ENCODE measurements at places on chromosomes 13 and 19.

- DNase-seq: no peak
These were observed 2812.6 kb downstream of the PCDH9 start for GRCh38 chr13:64417581-64417980.

GRCh38 chr19:872266-872951 is 12.9 kb downstream of the CFD start:
- no peak for DNase-seq

GRCh38 chr13:51282322-51282721 is 57.2 kb upstream of the SERPINE3 start:
- DNase-seq: peak; percentile 23

DNA sequence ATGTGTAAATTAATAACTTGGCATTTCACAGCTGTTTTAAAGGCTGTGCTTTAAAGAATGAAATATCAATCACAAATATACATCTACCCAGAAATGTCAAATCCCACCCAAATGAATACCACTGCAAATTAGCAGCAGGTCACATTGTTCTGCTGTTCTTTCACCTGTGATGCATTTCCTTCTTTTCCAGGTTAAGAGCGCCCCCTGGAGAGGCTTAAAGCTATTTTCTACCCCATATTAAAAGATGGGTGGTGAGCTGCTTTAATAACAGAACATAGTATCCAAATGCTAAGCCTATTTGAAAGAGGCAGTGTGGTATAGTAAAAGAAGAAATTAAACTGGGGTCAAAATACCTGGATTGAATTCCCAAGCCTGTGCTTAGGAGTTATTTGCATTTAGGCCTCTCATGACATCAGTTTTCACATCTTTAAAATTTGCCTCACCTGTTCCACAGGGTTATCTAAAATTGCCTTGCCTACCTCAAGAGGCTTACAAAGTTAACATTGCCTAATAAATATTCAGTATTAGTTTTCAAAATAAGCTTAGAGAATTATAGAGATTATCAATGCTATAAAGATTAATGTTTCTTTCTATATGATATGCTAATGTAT is 396.9 kb upstream of the SLITRK5 start:
- peak; percentile 66 for DNase-seq

DNA sequence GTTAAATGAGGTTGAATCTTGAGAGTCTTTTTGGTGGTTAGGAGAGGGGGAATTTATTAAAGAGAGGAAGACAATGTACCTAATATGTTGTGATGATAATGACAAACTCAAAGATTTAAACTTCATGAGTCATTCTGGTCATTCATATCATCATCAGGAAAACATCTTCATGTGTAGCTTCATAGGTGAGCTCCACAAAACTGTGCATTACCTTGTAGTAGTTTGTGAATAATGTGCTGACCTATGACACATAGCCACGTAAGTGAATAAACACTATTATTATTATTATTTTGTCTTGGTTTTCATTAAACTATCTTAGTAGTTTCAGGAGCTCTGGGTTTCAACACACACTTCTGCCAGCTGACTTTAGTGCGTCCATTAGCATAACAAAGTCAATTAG is 997 bp upstream of the GPC6 start:
- no peak for DNase-seq

- peak; percentile 1 for DNase-seq
These were observed 129.5 kb downstream of the CYSLTR2 start for GRCh38 chr13:48783181-48783630.

DNA sequence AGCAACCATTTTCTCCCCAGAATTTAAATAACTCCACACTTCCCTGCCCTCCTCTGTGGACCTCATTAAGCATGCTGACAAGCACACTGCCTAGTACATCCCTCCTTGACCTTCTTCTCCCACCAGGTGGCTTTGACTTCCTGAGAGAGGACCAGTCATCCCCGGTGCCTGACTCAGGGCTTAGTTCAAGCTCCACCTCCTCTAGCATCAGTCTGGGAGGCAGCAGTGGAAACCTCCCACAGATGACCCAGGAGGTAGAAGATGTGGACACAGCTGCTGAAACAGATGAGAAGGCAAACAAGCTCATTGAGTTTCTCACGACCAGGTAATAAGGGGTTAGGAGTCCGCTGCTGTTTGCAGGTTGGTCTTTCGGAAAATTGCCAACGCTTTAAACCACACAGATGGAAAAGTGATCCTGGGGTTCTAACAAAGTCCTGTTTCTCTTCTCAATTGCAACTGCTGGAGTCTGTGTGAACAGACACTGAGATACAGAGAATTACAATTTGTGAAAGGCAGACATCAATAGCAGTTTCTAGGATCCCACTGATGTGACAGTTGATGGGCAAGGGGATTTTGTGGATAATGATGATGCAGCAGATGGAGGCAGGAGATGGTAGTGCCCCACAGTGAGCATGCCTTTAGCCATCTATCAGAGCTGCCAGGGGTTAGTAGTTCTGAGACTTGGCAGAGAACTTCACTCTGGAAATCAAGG is 86.7 kb downstream of the ZAR1L start:
- DNase-seq: no peak

DNA sequence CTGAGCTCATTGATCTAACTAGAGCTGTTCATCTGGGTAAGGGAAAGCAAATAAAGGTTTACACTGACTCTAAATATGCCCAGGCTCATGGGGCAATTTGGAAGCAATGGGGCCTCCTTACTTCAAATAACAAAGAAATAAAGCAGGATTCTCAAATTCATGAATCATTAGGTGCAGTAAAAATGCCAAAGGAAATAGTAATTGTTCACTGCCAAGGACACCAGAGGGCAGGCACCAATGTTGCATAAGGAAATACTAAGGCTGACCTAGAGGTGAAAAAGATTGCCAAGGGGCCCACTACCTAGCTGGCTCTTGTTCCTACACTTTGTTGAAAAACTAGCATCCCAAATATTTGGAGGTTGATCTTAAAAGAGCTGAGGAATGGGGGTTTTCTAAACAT is 1686.7 kb upstream of the MIR17HG start:
- DNase-seq: no peak

- no peak for DNase-seq
These were observed 542.1 kb downstream of the SLITRK1 start for GRCh38 chr13:83340170-83340569.

DNA sequence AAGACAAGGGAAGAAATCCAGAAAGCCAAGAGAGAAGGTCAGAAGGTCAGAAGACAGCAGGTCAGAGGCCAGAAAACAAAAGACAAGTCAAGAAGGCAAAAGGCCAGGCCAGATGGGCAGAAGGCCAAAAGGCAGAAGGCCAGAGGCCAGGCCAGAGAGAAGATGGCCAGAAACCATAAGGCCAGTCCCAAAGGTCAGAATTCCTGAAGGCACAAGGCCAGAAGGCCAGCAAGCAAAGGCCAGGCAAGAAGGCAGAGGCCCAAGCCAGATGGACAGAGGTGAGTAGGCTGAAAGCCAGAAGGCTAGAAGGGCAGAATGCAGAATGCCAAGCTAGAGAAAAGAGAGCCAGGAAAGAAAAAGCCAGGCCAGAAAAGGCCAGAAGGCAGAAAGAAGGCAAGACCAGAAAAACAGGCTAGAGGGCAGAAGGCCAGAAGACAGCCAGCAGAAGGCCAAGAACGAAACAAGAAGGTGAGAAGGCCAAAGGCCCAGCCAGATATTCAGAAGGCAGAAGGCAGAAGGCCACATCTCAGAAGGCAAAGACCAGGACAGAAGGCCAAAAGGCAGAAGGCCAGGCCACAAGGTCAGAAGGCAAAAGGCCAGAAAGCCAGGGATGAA is 186.3 kb downstream of the TUBA3C start:
- no peak for DNase-seq

DNA sequence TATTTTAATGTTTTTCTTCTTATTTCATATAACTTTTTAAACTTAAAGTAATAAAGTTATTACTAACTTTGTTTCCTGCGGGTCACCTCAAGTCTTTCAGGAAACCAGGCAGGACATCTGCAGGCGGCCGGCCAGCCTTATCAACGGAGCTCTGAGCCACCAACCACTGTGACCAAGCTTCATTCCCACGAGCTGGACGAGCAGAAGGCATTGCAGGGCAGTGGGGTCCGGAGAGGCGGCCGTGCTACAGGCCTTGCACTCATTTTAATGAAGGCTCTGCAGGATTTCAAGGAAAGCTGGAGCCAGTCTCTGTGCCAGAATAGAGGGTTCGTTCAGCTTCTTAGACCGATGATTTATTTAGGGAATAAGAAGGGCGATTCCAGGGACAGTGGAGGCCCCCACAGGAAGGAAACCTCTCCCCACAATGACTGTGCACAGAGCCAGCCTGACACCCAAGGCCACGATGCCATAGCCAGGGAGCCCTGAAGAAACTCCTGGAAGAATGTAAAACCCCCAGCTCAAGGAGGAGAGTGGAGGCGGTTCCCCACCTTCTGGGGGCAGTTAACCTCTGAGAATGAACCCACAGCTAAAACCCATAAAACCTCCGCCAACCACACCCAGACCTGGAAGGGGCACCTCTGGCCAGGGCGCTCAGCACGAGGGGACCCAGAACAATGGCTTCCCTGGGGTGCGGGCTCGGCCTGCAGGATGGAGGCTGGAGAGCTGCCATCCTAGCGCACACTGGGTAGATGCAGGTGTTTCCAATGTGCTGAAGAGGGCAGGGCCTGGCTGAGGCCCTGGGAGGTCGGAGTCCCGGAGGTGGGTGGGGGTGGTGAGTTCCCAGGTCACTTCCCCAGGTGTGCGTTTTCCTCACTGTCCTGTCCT is 75.0 kb downstream of the RASA3 start:
- peak; percentile 70 for DNase-seq

GRCh38 chr13:36850790-36851438 is 31.9 kb downstream of the RFXAP start:
- DNase-seq: peak; percentile 18

DNA sequence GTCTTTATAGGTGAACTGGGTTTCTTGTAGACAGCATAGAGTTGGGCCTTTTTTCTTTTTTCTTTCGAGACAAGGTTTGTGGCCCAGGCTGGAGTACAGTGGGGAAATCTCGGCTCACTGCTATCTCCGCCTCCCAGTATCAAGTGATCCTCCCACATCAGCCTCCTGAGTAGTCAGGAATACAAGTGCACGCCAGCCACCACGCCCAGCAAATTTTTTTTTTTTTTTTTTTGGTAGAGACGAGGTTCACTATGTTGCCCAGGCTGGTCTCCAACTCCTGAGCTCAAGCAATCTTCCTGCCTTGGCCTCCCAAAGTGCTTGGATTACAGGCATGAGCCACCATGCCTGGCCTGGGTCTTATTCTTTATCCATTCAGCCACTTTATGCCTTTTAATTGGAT is 5.1 kb upstream of the CALM3 start:
- DNase-seq: no peak

DNA sequence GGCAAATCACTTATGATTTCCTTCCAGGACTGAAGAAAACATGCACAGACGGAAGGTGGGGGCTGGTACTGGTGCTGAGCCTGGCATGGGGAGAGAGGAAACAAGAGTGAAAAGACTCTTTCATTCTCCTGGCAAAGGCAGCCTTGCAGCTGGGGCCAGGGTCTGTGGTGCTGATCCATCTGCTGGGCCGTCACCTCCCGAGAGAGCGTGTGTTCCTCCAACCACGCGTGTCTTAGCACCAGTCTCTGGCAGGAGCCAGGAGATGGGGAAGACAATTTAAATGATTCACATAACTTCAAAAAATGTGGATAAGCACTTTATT is 23.9 kb upstream of the SPART start:
- no peak for DNase-seq

- DNase-seq: no peak
These were observed 2.2 kb downstream of the NCLN start for GRCh38 chr19:3187662-3188511.

GRCh38 chr19:594265-594870 is 4.7 kb downstream of the HCN2 start:
- DNase-seq: no peak

DNA sequence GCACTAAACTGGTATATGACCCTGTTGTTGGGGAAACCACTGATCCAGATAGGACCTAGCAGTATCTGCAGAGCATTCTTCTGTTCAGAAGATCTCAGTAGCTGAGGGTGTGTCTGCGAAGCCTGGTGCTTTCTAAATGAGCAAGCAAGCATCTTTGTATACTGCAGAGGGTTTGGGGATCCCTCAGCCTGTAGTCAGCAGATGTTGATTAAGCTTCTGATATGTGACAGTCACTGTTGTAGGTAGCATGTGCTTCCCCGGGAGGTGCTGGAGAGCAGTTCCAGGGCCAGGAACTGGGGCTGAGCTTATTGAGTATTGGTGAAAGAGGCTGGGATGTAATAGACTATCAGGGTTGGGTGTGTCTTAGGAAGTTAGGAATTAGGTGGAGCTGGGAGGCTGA is 1.5 kb downstream of the SCAF1 start:
- no peak for DNase-seq

DNA sequence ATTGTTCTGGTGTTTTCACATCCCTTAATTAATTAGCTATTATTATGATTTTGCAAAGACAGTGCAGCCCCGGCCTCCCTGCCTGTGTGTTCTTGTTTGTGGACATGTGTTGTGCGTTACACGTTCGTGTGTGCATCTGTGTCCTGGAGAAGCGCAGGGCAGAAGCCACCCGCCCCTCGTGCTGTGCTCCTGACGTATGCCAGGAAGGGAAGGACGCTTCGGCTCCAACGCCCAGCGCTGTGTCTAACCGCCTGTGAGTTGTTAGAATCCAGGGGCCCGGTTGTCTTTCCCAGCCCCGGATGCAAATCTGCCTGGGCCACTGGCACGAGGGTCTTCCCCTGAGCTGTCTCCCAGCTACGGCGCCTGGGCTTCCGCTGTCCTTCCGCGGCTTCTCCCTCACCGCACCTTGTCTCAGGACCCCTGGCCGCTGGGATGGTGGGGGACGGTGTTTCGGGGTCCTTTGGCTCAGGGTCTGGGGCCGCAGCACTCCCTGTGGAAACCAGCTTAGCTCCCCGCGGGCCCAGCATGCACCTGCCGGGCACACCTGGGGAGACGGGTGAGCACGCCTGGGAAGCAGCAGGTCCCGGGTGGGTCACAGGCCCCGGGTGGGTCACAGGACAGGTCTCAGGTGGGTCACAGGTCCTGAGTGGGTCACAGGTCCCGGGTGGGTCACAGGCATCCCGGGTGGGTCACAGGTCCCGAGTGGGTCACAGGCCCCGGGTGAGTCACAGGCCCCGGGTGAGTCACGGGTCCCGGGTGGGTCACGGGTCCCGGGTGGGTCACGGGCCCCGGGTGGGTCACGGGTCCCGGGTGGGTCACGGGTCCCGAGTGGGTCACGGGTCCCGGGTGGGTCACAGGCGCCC is 51.5 kb downstream of the GAS6 start:
- DNase-seq: no peak

DNA sequence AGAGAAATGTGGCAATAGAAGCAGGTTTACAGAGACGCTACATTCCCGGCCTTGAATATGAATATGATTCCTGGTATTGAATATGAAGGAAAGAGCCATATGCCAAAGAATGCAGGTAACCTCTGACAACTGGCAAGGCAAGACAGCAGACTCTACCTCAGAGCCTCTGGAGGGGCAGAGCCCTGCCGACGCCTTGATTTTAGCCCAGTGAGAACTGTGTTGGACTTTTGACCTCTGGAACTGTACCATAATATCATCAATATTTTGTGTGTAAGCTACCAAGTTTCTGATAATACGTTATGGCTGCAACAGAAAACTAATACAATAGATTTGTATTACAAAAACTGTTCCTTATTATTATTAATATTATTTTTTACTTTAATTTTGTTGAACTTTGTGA is 219.7 kb downstream of the FGF14 start:
- no peak for DNase-seq

- no peak for DNase-seq
These were observed 76.6 kb downstream of the ZIC5 start for GRCh38 chr13:99894840-99895443.

Data from NCI-H1417 (cell line).